Ovary (tissue), 10 donors: ENCODE measurements at places on chromosomes 2 and 18. TPM values are rescaled to one million over a fixed set of nuclear protein-coding genes. Genes with fewer than 3 reads are reported as not detected.

- no peak for DNase-seq
Observed at GRCh38 chr18:8045160-8045883, 478.2 kb downstream of the PTPRM start.

DOK6 gene
- polyA plus RNA-seq, result 3.5 TPM

DNA sequence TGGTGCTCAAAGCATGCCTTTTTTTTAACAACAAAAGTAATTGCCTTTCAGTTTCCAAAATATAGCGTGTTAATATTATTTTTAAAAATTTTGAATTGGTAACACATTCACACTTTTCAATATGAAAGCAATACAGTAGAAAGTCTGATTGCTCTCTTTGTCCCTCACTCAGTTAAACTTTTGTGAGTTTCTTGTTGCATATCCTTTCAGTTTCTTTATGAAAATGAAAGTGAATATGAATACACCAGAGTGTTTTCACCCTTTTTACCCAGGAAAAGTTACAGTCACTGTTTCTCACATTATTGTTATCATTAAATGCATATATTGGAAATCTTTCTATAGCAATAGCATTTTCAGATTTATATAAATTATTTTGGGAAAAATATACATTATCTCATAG is 377.4 kb upstream of the CRIM1 start:
- no peak for DNase-seq

- no peak for DNase-seq
Observed at GRCh38 chr2:23547725-23548124, 162.7 kb downstream of the KLHL29 start.
